Activated naive CD4-positive, alpha-beta T cell treated with anti-CD3 and anti-CD28 coated beads for 36 hours (primary cell): ENCODE measurements at places on chromosomes 5 and 9. TPM values are rescaled to one million over a fixed set of nuclear protein-coding genes. Genes with fewer than 3 reads are reported as not detected.
A peak's percentile ranks its signal among the peaks of the same experiment; 100 is the strongest.

DNA sequence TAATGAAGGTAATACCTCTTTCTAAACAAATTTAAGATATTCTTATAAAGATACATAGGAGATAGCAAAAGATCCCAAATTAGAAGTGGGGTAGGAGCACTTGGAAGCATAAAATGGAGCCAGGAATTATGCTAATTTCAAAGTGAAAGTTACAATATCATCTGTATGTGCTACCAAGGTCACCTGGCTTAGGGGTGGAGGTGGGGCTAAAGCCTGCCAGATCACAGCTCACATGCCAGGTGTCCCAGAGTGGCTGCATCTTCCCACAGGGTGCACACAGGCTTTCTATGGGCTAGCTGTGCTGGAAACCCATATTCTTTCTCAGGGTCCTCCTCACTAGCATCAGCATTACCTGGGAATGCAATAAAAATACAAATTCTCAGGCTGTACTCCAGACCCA lies 118.2 kb upstream of the TXNDC8 start:
- no peaks in the 10 kb centered on the region for H3K4me1 ChIP-seq
- DNase-seq = no peak
- H3K4me3 ChIP-seq = no peak overlapping the region

DNA sequence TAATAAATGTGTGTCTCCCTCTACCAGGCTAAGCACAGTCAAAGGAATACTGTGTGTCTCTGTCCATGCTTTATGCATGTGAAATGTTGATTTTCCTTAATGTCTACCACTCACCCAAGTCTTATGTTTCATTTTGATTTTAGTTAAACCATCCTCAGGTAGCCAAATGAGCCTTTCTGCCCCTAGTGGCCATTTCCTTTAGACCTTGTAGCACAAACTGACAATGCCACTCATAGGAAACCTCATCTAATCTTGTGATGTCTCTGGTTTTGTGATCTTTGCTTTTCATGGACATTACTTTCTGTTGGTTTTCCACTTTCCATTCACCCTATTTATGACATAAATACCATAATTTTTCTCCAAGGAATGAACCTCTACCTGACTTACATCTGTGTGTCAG lies 820.8 kb downstream of the MAT2B start:
- H3K4me3 ChIP-seq = no peak overlapping the region
- no peak for DNase-seq
- no peaks in the 10 kb centered on the region for H3K27me3 ChIP-seq
- no peaks in the 10 kb centered on the region for H3K4me1 ChIP-seq

- H3K4me3 ChIP-seq = peak overlapping the region; percentile 23
- DNase-seq = peak; percentile 42
- peak overlapping the region; percentile 69 for H3K27ac ChIP-seq
- peaks cover 31% of the 10 kb centered on the region for H3K4me1 ChIP-seq
- H3K27me3 ChIP-seq = no peaks in the 10 kb centered on the region
- no peaks in the 10 kb centered on the region for H3K36me3 ChIP-seq
Measured at GRCh38 chr9:33082128-33082527, 5.7 kb upstream of the SMU1 start.

The SNX24 gene
- total RNA-seq = 2.3 TPM

GRCh38 chr5:39417979-39418378 lies 6.8 kb downstream of the DAB2 start:
- no peak overlapping the region for H3K27ac ChIP-seq
- H3K4me1 ChIP-seq = no peaks in the 10 kb centered on the region
- H3K27me3 ChIP-seq = no peaks in the 10 kb centered on the region
- no peak overlapping the region for H3K4me3 ChIP-seq

The NEUROG1 gene
- not detected for total RNA-seq

DNA sequence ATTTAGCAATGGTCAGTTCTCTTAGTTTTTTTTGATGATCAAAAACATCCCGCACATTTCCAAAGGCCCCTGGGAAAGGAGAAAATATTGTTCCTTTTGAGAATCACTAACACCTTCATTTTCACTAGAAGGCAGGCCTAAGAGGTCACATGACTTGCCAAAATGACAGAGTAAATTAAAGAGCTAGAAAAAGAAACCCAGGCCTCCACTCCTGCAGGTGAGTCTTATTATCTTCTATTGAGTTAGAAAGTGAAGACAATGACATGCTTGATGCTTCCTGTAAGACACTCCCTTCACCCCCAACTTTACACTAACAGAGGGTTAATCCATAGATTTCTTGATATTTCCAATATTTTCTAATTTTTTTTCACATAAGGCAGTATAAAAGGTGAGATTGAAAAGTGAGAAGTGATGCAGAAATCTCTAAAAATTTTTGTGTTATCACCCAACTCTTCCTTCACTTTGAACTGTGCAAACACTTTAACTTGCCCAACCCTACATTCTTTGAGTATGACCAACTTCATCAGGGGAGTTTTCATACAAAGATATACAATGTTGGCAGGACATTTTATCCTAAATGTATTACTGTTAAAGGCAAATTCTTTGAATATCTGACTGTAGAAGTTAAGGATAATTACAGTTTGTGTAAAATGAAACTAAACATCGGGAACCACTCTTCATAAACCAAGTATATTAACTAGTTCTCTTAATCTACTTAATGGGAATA lies 57.1 kb downstream of the SUB1 start:
- H3K4me1 ChIP-seq = no peaks in the 10 kb centered on the region
- H3K4me3 ChIP-seq = no peak overlapping the region
- no peaks in the 10 kb centered on the region for H3K27me3 ChIP-seq
- no peak for DNase-seq
- H3K36me3 ChIP-seq = no peaks in the 10 kb centered on the region

DNA sequence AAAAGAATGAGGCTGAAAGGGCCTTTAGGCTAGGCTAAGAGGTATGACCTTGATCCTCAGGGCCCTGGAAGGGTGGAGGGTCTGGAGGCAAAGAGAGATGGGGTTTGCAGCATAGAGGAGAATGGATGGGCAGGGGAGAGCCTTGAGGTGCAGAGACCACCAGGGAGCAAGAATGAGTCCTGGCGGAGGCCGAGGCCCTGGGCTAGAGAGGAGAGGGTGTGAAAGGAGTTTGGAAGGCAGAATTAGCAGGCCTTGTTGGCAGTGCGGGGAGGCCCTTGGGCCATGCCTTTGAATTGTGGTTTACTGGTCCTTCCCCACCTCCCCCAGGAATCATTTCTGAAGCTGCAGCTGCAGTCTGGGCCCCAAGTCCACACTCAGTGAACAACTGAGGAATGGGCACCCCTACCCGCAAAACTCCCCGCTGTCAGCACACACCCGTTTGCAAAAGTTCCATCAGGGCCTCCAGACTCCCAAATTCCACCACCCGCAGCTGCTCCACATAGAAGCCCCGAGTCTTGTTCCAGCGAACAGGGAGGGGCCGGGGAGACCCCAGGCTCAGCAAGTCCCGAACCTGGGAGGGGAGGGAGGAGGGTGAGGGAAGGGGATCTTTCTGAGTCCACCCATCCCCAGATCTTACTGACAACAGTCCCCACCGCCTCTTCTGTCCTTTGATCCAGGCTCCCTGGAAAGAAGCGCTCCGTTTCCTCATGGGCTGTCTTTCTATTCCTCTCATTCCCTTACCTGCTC lies 2.1 kb downstream of the KIF12 start:
- peaks cover 6% of the 10 kb centered on the region for H3K4me1 ChIP-seq
- peaks cover 35% of the 10 kb centered on the region for H3K27me3 ChIP-seq
- no peak overlapping the region for H3K27ac ChIP-seq
- no peaks in the 10 kb centered on the region for H3K36me3 ChIP-seq

The CAVIN4 gene
- total RNA-seq = not detected

GRCh38 chr9:126962336-126962735 lies 47.8 kb downstream of the RALGPS1 start:
- H3K4me1 ChIP-seq = no peaks in the 10 kb centered on the region
- H3K36me3 ChIP-seq = no peaks in the 10 kb centered on the region
- H3K4me3 ChIP-seq = no peak overlapping the region
- no peak for DNase-seq

DNA sequence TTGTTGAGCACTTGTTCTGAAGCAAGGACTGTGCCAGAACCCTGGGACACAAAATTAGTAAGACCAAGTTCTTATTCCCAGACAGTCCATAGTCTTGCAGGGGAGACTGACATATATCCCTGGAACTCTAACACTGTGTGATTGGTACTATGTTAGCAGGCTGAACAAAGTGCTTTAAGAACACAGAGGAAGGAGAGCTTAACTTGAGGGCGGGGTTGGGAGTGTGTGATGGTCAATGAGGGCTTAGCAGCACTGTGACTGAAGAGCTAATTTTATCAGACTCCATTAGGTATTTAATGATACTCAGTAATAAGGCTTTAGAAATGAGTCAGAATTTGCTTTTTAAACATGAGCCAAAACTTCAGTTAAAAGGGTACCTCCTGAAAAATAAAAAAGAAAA lies 14.9 kb upstream of the SPATA24 start:
- no peak overlapping the region for H3K27ac ChIP-seq
- H3K27me3 ChIP-seq = no peaks in the 10 kb centered on the region
- H3K36me3 ChIP-seq = peaks cover 28% of the 10 kb centered on the region
- DNase-seq = no peak
- no peak overlapping the region for H3K4me3 ChIP-seq
- peaks cover 40% of the 10 kb centered on the region for H3K4me1 ChIP-seq

DNA sequence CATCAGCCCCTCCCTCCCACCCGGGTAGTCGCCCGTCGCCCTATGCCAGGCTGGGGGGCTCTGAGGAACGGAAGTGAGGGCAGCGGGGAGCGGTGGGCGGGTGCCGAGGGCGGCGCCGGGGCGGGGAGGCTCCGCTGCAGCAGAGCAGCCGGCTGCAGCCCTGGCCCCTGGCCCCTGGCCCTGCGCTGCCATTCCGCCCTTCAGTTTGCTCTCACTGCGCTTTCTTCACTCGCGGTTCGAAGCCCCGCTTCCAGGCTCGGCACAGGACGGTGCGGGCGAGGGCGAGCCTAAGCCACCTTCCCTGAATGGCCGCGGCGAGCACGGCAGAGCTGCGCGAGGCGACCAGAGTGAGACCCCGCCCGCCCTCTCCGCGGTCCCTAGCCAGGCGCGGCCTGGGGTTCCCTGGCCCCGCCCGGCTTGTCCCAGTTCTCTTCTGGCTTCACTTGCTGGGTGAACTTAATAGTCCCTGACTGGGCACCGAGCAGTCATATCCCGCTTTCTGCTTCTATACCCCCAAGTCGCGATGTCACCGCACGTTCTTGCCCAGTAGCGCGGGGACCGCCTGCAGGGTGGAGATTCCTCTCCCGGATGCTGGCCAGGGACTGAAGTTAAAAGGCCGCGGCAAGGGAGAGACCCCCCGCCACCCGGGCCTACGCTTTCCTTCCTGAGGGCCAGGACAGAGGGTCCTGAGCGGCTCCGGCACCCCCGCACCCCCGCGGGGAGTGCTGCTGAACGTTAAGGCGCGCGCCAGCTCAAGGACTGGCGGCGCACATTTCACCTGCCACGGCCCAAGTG lies 623 bp upstream of the TRIM36 start:
- H3K4me1 ChIP-seq = peaks cover 12% of the 10 kb centered on the region
- H3K27me3 ChIP-seq = peaks cover 64% of the 10 kb centered on the region

The CNTFR gene
- not detected for total RNA-seq

DNA sequence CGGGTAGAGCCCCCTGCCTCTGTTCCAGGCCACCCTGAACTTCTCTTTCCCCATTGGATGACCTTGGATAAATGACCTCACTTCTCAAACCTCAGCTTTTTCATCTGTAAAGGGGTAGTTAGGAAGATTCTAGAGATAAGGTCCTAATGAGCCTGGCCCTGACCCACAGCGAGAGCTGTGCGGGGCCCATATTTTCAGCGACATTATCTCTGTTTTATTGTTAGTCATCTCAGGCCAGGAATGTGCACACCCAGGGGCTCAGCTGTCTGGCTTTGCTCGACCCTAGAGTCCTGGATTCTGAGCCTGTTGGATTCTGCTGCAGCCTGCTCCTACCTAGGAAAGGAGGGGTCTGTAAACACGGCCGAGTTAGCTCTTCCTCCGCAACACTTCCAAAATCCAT lies 81.2 kb upstream of the LMX1B start:
- no peak overlapping the region for H3K27ac ChIP-seq
- no peaks in the 10 kb centered on the region for H3K36me3 ChIP-seq
- no peak overlapping the region for H3K4me3 ChIP-seq
- no peak for DNase-seq
- no peaks in the 10 kb centered on the region for H3K4me1 ChIP-seq

The MYMK gene
- not detected for total RNA-seq

DNA sequence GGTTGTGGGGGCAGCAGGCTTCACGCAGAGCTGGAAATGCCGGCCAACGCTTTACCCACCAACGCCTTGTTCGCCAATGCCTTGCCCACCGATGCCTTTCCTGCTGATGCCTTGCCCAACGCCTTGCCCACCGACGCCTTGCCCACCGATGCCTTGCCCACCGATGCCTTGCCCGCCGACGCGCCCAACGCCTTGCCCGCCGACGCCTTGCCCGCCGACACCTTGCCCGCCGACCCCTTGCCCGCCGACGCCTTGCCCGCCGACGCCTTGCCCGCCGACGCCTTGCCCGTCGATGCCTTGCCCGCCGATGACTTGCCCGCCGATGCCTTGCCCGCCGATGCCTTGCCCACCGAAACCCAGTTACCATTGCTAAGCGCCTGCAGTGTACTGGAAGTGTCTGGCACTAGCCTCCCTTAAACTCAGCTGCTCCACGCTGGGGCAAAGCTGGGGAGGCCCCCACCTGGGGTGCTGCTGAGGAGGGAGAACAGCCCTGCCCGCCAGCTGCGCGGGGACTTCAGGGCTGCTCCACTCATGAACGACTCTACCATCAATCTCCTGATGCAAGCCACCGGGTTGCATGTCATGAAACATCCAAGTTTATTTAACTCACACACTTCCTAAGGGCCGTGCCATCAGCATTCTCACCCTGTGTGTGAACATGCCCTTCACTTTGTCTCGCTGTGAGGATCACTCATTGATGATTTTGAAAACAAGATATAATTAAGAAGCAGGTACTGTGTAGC lies 1.8 kb downstream of the SLC6A18 start:
- H3K4me3 ChIP-seq = no peak overlapping the region
- H3K4me1 ChIP-seq = peaks cover 4% of the 10 kb centered on the region
- DNase-seq = no peak
- peaks cover 9% of the 10 kb centered on the region for H3K27me3 ChIP-seq
- no peaks in the 10 kb centered on the region for H3K36me3 ChIP-seq
- no peak overlapping the region for H3K27ac ChIP-seq

DNA sequence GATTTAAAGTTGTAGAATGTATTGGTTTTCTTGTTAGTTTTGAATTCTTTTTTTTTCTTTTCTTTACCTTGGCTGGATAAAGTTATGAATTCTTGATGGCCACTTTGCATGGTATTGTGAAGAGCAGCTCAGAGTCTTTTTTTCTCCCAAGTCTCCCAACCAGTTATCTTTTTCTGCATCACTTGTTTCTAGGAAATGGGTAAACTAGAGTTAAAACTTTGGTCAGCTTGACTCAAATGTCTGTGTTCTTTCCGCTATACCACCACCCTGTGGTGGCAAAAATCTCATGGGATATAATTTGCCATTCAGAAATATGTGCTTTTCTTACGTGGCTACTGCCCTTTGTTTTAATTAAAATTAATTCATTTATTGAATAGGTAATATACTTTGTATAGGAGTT lies 113.2 kb downstream of the UNC13B start:
- no peaks in the 10 kb centered on the region for H3K27me3 ChIP-seq
- H3K36me3 ChIP-seq = no peaks in the 10 kb centered on the region
- H3K4me1 ChIP-seq = peaks cover 30% of the 10 kb centered on the region
- no peak overlapping the region for H3K4me3 ChIP-seq
